T-helper 17 cell (primary cell): ENCODE measurements at places on chromosomes 3 and 15.

- H3K27me3 ChIP-seq: peaks cover 8% of the 10 kb centered on the region
- DNase-seq: no peak
- H3K36me3 ChIP-seq: no peaks in the 10 kb centered on the region
- no peaks in the 10 kb centered on the region for H3K4me1 ChIP-seq
Observed at GRCh38 chr3:98986073-98986472, 84.6 kb upstream of the DCBLD2 start.

GRCh38 chr15:92848852-92849598 lies 51.1 kb upstream of the CHD2 start:
- H3K27ac ChIP-seq: peak overlapping the region; percentile 92
- no peak for DNase-seq
- H3K4me1 ChIP-seq: peaks cover 28% of the 10 kb centered on the region
- H3K27me3 ChIP-seq: no peaks in the 10 kb centered on the region
- no peak overlapping the region for H3K4me3 ChIP-seq

DNA sequence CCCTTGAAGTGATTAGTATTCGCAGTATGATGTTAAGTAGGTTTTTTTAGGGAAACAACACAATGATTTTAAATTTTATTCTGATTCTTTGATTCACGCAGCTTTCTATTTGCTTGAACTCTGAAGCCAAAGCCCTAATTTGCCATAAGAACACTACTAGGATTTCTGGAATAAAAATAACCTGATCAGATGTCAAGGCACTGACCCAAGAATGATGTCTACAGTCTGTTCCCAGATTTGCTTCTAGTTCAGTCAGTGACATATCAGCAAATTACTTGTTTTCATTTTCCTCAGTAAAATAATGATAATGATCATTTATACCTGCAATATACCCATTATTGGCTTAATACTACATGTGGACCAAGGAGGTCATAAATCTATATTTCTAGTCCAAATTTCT lies 179.5 kb upstream of the EIF1B start:
- peaks cover 16% of the 10 kb centered on the region for H3K27me3 ChIP-seq
- H3K27ac ChIP-seq: no peak overlapping the region
- H3K4me1 ChIP-seq: no peaks in the 10 kb centered on the region

GRCh38 chr3:195907684-195907933 lies 742 bp downstream of the TNK2 start:
- H3K4me1 ChIP-seq: peaks cover 42% of the 10 kb centered on the region
- DNase-seq: no peak
- H3K27ac ChIP-seq: peak overlapping the region; percentile 98
- H3K27me3 ChIP-seq: no peaks in the 10 kb centered on the region
- peak overlapping the region; percentile 96 for H3K4me3 ChIP-seq
- peaks cover 2% of the 10 kb centered on the region for H3K36me3 ChIP-seq

DNA sequence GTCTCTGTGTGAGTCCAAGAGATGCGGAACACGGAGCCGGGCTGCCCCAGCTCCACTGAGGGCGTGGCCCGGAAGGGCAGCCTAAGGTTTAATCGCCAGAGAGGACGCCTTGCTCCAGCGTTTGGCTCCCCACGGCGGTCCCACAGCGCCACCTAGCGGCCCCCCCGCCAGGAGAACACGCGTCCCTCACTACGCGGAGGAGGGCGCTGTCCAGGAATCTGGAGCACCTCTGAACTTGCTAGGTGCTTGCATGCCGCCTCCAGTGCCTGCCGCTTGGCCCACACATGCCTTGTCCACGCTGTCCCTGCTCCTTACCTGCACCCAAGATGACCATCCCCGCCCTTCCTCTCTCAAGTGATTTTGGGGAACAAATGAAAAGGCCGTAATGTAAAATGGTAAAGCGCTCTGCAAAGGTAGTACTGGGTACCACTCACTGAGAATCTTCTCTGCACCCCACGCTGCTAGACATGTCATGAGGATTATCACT lies 14.4 kb upstream of the MRPS22 start:
- no peak overlapping the region for H3K27ac ChIP-seq
- peak overlapping the region; percentile 69 for H3K4me3 ChIP-seq
- no peaks in the 10 kb centered on the region for H3K36me3 ChIP-seq
- H3K27me3 ChIP-seq: peaks cover 37% of the 10 kb centered on the region

DNA sequence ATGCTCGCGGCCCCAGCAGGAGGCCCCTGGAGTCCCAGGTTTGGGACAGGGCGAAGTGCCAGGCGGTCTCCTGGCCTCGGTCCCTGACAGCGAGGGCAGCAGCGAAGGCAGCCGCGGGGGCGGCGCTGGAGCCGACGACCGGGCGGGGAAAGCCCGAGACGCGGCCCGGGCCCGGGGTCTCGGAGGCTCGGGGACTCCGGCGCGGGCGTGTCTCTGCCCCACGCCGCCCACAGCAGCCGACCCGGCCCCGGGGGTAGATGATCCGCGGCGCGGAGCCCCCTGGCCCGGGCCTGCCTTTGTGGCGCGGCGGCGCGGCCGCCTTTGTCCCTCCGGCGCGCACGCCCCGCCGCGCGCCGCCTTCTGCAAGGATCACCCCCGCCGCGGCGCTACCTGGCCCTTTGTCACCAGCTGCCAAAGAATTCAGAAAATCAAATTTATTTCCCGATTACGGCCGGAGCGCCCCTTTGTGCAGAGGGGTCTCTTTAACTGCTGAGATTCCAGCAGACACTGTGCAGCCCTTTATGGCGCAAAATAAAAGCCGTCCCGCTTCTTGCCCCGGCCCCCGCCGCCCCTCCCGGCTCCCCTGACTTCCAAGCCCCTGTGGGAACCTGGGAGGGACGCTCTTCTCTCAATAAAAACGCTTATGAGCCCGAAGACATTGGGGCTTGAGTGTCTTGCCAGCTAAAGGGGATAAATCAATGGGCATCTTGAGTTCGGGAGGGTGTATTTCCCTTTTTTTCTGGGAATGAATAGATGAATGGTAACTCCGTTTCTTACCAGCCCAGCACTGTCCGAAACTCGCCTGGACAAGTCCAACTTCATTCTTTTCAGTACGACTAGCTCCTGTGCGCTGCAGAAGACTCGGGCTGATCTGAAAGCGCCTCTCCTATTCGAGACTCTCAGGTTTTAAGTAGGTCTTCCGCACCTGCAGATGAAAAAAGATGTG lies 68.4 kb downstream of the HES1 start:
- peaks cover 9% of the 10 kb centered on the region for H3K4me1 ChIP-seq
- H3K4me3 ChIP-seq: peak overlapping the region; percentile 87
- no peak for DNase-seq
- peaks cover 11% of the 10 kb centered on the region for H3K36me3 ChIP-seq

- no peak overlapping the region for H3K27ac ChIP-seq
- H3K27me3 ChIP-seq: peaks cover 5% of the 10 kb centered on the region
- H3K36me3 ChIP-seq: no peaks in the 10 kb centered on the region
- no peak overlapping the region for H3K4me3 ChIP-seq
- no peaks in the 10 kb centered on the region for H3K4me1 ChIP-seq
Observed at GRCh38 chr3:139473155-139473771, 3.1 kb downstream of the RBP2 start.

GRCh38 chr3:143484846-143485512 lies 363.3 kb downstream of the SLC9A9 start:
- no peak overlapping the region for H3K27ac ChIP-seq
- DNase-seq: no peak
- H3K4me1 ChIP-seq: peaks cover 2% of the 10 kb centered on the region
- H3K27me3 ChIP-seq: no peaks in the 10 kb centered on the region
- H3K36me3 ChIP-seq: peaks cover 6% of the 10 kb centered on the region

- peaks cover 24% of the 10 kb centered on the region for H3K27me3 ChIP-seq
- DNase-seq: no peak
- H3K4me3 ChIP-seq: no peak overlapping the region
- no peak overlapping the region for H3K27ac ChIP-seq
Observed at GRCh38 chr3:87207460-87207859, 19.6 kb upstream of the CHMP2B start.

DNA sequence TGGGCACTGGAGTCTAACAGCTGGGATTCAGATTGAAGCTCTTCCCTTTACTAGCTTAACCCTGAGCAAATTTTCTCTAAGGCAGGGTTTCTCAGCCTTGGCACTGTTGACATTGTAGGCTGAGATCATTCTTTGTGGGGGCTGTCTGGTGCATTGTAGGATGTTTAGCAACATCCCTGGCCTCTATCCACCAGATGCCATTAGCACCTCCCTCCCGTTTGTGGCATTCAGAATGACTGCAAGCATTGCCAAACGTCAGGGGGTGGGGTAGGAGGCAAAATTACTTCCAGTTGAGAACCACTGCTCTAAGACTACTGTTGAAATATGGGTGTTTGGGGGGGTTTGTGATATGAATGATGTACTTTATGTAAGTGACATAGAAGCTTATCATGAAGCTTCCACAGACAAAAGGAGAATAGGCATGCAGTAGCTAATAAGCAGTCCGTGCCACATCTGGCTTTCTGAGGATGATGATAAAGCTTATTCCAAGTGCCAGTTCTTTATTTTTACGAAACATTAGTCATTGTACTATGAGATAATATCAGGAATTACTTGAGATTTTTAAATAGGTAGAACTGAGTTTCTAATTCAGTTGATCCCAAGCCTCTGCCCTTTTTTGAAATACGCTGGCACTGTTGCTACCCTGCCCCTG lies 39.3 kb downstream of the NKIRAS1 start:
- DNase-seq: no peak
- peaks cover 28% of the 10 kb centered on the region for H3K4me1 ChIP-seq
- H3K4me3 ChIP-seq: no peak overlapping the region
- no peaks in the 10 kb centered on the region for H3K27me3 ChIP-seq
- H3K27ac ChIP-seq: no peak overlapping the region

GRCh38 chr3:125280668-125281361 lies 68.3 kb upstream of the SLC12A8 start:
- H3K4me1 ChIP-seq: peaks cover 11% of the 10 kb centered on the region
- peak overlapping the region; percentile 39 for H3K27ac ChIP-seq
- DNase-seq: no peak
- H3K27me3 ChIP-seq: no peaks in the 10 kb centered on the region
- H3K36me3 ChIP-seq: peaks cover 11% of the 10 kb centered on the region

DNA sequence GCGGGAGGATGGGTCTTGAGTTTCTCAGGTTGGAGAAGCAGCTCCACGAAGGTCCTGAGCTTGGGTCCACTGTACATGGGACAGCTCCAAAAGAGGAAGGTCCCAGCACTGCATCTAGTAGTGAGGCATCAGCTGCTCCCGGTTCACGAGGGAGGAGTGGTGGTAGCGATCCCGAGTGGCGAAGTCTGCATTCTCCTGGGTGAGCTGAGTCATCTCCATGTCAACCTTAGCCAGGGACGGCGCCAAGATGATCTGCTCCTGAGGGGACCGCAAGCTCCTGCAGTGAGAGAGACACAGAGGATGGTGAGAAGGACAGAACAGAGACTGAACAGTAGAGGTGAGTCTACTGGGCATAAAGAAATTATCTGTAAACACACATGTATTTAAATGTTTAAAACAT lies 28.0 kb upstream of the HEG1 start:
- no peak overlapping the region for H3K27ac ChIP-seq
- no peak overlapping the region for H3K4me3 ChIP-seq
- DNase-seq: no peak
- no peaks in the 10 kb centered on the region for H3K36me3 ChIP-seq

DNA sequence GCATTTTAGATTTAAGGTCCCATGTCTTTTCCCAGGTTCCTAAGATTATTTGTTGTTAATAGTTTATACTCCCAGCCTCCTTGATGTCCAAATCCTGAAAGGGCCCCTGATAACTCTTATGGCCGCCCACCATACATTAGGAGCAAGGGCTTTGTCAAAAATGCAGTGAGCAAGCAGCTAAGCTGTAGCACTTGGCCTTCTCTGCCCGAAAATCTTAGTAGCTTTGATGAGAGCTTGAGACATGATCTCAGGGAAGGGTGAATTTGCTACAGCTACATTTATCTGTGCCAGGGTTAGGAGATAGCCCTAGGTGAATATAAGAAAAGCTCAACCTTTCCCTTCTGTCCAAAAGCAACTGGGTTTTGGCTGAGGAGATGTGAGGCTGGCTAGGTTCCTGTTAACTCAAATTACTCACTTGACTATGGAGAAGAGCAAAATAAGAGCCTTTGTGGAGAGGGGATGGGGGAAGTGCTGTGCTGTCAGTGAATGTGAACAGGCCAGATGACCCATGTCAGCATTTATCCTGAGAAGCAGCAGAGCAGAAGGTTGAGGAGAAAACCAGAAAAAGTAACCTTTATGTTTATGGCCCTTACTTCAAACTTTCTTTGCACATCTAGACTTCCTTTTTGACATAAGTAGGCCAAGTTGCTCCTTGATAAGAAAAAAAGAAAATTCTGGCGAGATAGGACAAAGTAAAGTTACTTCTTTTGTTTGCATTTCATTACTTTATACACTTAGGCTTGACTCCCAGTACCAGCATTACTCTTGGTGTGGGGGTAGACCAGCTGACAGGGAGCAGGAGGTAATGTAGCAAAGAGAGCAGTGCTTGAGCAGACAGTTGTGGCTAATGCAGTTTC lies 21.1 kb downstream of the MAPK6 start:
- peak overlapping the region; percentile 85 for H3K27ac ChIP-seq
- H3K36me3 ChIP-seq: no peaks in the 10 kb centered on the region
- no peaks in the 10 kb centered on the region for H3K27me3 ChIP-seq

GRCh38 chr3:156547637-156548036 lies 7.3 kb downstream of the SSR3 start:
- DNase-seq: no peak
- H3K4me1 ChIP-seq: peaks cover 42% of the 10 kb centered on the region
- H3K27me3 ChIP-seq: no peaks in the 10 kb centered on the region
- no peak overlapping the region for H3K27ac ChIP-seq
- no peak overlapping the region for H3K4me3 ChIP-seq

DNA sequence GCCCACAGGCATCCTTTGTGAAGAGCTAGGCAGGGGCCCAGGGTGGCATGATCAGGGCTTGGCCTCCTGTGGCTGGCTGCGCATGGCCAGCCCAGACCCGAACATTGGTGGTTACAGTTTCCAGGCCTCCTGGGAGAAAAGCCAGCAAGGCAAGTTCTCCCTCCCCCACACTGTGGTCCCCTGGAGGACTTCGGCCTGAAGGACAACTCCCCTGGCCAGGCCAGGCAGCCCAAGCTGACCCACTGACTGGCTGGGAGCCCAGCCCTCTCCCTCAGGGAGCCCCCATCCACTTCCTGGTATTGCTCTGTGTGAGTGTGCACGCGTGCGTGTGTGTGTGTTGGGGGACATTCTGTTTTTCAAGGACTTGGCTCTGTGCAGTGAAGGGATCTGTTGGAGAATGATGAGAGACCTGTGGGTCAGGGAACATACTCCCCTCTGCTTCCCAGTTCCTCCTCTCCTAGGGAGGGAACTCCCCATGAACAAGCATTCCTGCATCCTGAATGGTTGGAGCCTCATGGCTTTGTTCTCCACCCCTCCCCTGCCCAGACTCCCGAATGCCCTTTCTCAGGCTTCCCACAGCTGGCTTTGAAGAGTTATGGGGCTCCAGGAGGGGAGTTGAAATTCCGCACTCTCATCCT lies 29.5 kb downstream of the CORO2B start:
- H3K36me3 ChIP-seq: no peaks in the 10 kb centered on the region
- H3K27me3 ChIP-seq: peaks cover 20% of the 10 kb centered on the region
- no peak overlapping the region for H3K27ac ChIP-seq

DNA sequence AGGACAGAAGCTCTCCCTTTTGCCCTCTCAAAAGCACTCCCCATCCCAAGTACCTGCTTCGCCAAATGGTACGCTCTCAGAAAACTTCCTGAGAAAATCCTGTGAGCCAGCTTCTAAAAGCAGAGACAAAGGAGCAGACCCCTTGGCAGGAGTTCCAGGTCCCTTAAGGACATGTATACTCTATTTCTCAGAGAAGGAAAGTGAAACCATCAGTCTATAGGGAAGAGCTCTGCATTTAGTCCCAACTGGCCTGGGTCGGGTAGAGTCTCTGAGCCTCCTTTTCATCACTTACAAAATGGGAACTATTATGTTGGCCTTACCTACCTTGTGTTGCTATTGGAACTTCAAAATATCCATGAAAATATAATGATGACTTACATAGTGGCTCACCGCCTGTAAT lies 19.7 kb downstream of the DAPK2 start:
- H3K4me1 ChIP-seq: no peaks in the 10 kb centered on the region
- H3K36me3 ChIP-seq: no peaks in the 10 kb centered on the region
- H3K4me3 ChIP-seq: no peak overlapping the region
- no peak for DNase-seq
- peaks cover 3% of the 10 kb centered on the region for H3K27me3 ChIP-seq
- no peak overlapping the region for H3K27ac ChIP-seq
